Type B pancreatic cell (in vitro differentiated cells): ENCODE measurements at places on chromosomes 16 and 17. TPM values are rescaled to one million over a fixed set of nuclear protein-coding genes. Genes with fewer than 3 reads are reported as not detected.

CLEC3A gene
- total RNA-seq = not detected in 2 replicates

HSD11B2 gene
- total RNA-seq = 5.4 and 8.5 TPM in 2 replicates

MARCHF10 gene
- total RNA-seq = not detected in 2 replicates

KPNB1 gene
- 300 and 372 TPM in 2 replicates for total RNA-seq

TSPAN10 gene
- total RNA-seq = 1.4 and 3.0 TPM in 2 replicates

RNU2-1 gene
- total RNA-seq = 3,940 and 6,478 TPM in 2 replicates

KIAA0753 gene
- 26.4 and 33.7 TPM in 2 replicates for total RNA-seq
